H54 (cell line): ENCODE measurements at places on chromosomes 16 and 17.
A peak's percentile ranks its signal among the peaks of the same experiment; 100 is the strongest.

GRCh38 chr17:77455111-77455890 is 314.5 kb downstream of the SEC14L1 start:
- DNase-seq: no peak

- peak; percentile 94 for DNase-seq
Observed at GRCh38 chr17:80220054-80220735, at the start of the genes SGSH and SLC26A11. Gene SGSH (minus strand): TSS chr17:80220333. CDS start chr17:80220313, 20 bp downstream. Gene SLC26A11 (plus strand): TSS chr17:80220427. CDS start chr17:80221561, 1,134 bp downstream.

GRCh38 chr17:56994009-56994792 is 16.3 kb downstream of the SCPEP1 start:
- no peak for DNase-seq

GRCh38 chr16:8375232-8375587 is 215.1 kb downstream of the TMEM114 start:
- no peak for DNase-seq

GRCh38 chr17:35433075-35433894 is 985 bp upstream of the SLFN12 start:
- peak; percentile 73 for DNase-seq
